Aorta (tissue), 5 donors: ENCODE measurements at places on chromosomes 2 and 18. TPM values are rescaled to one million over a fixed set of nuclear protein-coding genes. Genes with fewer than 3 reads are reported as not detected.

DNA sequence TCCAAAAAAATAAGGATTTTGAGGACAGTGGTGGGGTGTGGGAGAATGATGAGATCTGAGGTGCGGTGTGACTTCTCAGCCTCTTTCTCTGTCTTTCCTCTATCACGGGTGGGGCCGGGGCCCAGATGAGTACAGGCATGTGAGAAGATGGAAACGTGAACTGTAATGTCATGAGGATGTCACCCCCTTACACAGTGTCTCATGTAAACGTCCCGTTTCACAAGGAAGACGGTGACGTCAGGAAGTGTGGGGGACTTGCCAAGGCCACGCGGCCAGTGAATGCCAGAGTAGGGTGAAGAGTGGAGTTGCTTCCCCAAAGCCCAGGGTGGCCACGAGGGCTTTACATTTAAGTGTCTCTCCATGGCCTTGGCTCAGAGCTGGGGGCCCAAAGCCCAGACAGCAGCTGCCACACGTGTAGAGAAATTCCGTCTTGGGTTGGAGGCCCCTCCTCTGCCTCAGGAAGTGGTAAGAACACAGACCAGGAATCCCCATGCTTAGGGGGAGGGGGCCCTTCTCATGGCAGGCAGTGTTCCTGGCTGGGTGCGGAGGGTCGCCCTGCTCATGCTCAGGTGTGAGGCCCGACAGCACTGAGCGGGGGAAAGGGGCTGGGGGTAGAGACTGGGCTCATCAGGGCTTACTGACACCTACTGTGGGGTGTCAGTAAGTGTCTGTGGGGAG, 80.9 kb upstream of the SMAD7 start:
- DNase-seq: peak; percentile 74

DNA sequence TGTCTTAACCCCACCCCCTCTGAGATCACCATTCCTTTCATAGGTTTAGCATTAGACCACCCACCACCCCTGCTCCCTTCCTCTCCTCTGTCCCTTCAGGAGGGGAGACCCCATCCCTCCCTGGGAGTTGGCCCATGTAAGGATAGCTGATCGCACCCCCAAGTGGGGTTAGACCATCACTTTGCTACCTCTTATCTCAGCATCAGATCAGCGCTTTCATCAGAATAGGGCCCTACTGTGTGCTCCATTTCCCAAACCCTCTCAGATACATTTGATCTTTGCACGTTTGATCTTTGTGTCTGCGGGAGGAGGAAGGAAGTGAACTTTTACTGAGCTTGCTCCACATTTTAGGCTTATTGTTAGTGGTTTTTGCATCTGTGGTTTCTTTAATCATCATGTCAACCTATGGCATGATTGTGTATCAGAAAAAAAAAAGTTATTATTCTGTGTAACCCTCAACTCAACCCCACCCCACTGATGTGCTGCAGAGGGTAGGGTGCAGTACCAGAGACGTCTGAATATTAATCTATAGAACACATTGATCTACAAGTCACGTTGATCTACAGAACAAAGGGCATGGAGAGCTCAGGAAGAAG, 81.2 kb downstream of the PDCL3 start:
- DNase-seq: no peak

GRCh38 chr18:60667016-60667415, 294.4 kb upstream of the MC4R start:
- no peak for DNase-seq

The C2orf74 gene
- total RNA-seq: 19.1 TPM

DNA sequence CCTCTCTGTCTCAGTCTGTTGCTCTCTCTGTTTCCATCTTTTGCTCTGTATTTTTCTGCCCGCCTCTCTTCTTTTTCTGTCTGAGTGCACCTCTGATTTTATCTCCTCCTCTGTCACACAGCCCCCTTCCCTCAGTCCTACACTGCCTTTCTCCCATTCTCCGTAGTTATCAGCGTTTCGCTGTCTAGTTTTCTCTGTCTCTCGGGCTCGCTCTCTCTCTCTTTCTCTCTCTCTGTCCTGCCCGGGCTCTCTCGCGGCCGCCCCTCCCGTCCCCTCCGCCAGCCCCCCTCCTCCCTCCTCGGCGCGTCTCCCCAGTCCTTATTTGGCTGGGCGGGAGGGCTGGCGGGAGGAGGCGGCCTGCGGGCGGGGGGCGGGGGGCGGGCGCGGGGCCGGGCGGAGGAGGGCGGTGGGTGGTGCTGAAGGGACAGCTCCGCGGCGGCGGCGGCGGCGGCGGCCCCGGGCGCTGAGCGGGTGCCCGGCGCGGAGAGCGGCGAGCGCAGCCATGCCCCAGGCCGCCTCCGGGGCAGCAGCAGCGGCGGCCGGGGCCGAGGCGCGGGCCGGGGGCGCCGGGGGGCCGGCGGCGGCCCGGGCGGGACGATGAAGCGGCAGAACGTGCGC, at the start of gene KCNK3:
KCNK3 (plus strand) TSS at position 444 of the 618 bp plus-strand sequence; CDS start at position 598, 154 bp downstream.
- peak; percentile 86 for DNase-seq

The PKDCC gene
- 258 TPM for total RNA-seq

- DNase-seq: no peak
These were observed 51.3 kb downstream of the GTF2A1L start for GRCh38 chr2:48668992-48669391.

DNA sequence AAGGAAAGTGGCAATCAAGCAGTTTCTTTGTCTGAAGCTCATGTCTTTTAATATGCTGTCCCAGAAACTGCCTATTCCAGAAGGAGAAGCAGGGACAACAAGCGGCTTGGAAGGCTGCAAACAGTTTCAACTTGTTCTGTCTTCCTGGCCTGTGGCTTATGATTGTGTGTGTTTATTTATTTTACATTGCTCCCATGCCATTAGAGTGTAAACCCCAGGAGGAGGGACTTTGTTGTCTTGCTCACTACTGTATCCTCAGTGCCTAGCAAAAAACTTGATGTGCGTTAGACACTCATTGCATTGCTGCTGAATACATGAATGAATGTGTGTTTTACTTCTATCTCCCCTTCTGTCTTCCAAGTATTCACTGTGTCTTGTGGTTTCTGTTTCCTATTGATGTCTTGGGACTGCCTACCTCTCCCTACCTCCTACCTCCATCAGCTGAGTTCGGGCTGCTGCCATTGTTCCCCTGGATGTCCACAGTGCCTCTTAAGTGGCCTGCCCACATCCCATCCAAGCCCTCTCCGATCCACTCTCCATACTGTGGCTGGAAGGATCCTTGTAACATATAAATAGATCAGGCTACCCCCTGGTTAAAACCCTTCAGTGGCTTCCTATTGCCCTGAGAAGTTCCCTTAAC, 261.4 kb downstream of the DYSF start:
- DNase-seq: no peak

GRCh38 chr18:78932281-78932680, 47.3 kb upstream of the SALL3 start:
- no peak for DNase-seq

The CYP27A1 gene
- 31.9 TPM for total RNA-seq

The RAMP1 gene
- 230 TPM for total RNA-seq

The CYP27C1 gene
- 0.42 TPM for total RNA-seq

GRCh38 chr2:230908092-230908594, 16.9 kb downstream of the GPR55 start:
- peak; percentile 15 for DNase-seq

The MAP3K19 gene
- not detected for total RNA-seq

DNA sequence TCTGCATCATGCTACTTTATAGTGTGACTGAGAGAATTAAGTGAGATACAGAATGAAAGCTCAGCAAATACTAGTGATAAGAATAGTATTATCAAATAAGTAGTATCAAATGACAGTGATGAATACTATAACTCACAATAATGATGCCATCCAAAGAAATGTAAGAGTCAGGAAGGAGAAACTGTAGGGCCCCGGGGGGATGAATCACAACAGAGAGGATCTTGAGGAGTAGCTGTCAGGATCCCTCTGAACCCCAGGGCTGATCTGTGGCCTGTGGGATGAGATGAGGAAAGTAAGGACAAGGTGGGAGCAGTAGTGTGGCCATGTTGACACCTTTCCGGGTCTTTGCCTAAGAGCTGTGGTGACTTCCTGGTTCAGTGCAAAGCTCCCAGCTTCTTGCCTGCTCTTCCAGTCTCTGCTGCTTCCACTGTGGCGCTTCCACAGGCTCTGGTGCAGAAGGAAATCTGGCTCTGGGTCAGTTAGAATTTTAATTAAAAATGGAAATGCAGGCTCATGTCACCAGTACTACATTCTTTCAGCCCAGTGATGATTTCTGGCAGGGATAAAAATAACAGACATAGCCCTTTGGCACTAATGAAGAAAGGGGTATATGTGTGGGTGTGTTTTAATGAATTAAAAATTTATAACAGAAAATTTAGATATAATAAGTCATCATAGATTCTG, 166.9 kb downstream of the MYO3B start:
- no peak for DNase-seq

GRCh38 chr2:217950401-217950871, 52.4 kb downstream of the TNS1 start:
- DNase-seq: peak; percentile 77

DNA sequence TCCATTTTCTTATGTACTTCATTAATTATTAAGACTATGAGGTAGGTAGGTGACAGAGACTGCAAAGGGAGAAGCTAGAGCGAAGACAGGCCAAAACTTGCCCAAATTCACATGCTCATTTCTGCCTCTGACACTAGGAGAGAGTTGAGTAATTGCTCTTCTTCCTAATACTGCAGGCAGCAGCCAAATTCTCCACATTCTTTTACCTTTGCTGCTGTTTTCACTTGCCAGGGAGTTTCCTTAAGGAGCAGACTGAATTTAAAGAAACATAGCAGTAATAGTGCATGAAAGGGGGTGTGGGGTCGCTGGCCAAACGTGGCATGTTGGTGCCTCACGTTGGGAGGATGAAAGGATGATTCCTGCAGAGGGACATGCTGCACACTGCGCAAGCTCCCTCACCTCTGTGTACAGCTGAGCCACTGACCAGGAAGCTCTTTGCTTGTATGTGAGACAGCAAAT, 12.3 kb downstream of the CRIM1 start:
- no peak for DNase-seq

The SCG2 gene
- total RNA-seq: 6.0 TPM

- DNase-seq: no peak
These were observed 437.6 kb downstream of the DLGAP1 start for GRCh38 chr18:4017480-4017879.

The HTR2B gene
- 5.1 TPM for total RNA-seq

The GULP1 gene
- total RNA-seq: 74.8 TPM
